OCI-M1 (cell line): ENCODE measurements at places on chromosomes 11 and 22.

GRCh38 chr22:42800451-42801251, 56.4 kb downstream of the ARFGAP3 start:
- DNase-seq, result no peak

GRCh38 chr11:85379066-85379465, 248.1 kb downstream of the DLG2 start:
- peak; percentile 58 for DNase-seq

GRCh38 chr11:59676205-59676604, 7.4 kb upstream of the PATL1 start:
- no peak for DNase-seq

DNA sequence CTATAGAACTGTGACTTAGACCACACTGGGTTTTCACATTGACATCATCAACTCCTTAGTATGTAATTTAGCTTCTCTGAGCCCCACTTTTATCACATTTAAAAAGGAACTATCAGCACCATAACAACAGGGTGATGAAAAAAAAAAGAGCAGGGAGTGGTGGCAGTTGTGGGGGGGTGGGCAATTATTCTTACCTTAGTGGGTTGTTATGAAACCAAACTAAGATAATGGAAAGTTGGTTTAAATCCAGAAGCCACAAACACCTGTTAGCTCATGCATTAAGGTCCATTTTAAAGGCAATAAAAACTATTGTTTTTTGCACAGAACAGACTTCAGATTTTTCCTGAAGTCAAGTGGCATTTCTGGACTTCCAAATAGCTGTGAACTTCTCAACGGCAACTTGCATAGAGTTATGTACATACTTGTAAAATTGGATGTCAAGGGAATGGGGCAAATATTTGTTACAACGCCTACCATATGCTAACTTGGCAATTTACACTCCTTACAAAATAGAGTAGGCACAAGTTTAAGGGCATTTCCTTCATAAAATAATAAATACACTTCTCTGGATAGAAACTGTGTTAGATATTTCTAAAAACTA, 793.6 kb downstream of the DLG2 start:
- no peak for DNase-seq

- DNase-seq, result peak; percentile 86
These were observed 22.7 kb upstream of the GRAMD1B start for GRCh38 chr11:123407130-123407995.

DNA sequence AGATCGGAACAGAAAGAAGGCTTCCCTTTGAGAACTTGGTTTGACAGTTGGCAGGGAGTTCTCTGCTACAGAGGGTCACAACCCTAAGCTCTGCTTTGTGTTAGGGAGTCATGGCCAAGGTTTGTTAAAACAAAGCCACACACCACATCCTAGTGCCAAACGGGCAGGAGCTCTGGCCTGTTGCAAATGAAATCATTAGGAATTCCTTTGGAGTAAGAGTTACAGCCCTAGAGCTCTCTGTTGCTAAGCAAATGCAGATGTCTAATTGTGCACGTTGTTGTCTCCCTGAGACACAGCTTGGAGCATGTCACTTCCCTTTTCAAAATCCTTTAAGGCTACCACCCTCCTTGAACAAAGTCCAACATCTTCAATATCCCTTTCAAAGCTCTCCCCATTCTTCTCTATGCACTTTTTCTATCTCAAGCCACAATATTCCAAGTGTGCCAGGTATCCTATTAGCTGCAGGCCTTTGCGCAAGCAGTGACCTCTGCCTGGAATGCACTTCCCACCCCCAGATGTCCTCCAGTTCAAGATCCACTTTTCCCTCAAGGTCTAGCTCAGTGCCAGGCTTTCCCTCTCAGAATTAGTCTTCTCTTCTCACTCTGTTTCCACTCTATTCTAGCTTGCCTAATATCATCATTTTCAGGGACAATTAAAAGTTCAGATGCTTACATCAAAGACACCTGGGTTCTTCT, 253.7 kb upstream of the POU2AF2 start:
- no peak for DNase-seq

GRCh38 chr11:118054712-118055640, 21.9 kb upstream of the TMPRSS4 start:
- no peak for DNase-seq

DNA sequence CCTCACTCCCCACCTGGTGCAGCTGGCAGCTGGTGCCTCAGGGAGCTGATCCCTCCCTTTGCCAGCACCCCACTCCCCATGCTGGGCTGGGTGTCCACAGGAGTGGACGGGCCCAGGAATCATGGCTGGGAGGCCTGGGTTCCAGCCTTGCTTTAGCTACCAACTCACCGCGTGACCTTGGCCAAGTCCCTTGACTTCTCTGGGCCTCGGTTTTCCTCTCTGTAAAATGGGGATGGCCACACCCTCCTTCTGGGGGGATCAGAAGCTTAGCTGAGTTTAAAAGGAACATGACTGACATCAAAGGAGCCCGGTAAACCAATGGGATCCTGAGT, 116.9 kb downstream of the KIAA1671 start:
- DNase-seq, result no peak

DNA sequence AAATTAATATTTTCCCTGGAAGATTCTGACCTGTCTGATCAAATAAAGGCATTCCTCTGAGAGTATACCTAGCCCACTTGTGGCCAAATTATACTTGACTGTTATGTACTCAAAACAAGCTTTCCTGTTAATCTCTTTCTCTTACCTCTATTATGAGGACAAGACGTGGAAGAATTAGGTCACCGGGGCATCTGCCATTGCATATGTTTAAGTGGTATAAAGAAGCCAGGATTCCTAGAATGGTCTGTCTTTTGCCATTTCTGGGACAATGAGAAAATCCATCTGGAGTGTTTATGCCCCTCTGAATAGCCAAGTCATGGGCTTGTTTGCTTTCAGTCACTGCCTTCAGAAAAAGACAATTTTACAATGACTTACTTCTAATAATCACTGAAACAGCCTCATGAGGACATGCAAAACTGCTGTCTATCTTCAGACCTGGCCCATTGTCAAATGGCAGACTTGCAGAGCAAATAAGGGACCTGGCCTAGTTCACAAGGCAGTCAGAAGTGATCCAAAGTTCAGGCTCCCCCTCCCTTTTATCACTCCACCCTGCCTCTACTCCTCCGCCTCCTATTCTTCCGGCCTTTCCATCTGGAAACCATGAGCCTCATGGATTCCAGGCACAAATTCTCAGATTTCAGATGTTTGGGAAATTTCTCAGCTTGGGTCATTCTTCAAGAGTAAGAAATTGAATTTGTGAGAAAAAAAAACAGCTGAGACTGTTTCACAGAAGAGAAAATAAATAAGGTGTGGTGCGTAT, 128.1 kb upstream of the LDLRAD3 start:
- DNase-seq, result no peak

DNA sequence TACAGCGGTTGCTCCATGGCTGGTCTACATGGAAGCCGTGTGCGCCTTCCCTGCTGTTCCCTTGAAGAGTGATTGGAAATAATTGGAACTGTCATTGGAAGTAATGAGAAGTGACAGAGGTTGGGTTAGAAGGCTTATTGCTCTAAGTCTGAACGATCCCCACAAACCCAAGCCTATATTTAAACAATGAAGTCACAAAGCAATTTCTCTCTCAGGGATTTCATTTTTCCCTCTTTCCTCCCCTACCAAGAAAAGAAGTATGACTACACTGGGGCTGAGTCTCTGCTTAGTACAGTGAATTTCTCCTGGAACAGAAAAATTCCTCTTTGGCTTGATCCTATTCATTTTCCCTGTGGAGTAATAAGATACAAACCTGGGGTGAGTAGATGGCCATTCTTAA, 7.8 kb downstream of the CLMP start:
- DNase-seq, result no peak

DNA sequence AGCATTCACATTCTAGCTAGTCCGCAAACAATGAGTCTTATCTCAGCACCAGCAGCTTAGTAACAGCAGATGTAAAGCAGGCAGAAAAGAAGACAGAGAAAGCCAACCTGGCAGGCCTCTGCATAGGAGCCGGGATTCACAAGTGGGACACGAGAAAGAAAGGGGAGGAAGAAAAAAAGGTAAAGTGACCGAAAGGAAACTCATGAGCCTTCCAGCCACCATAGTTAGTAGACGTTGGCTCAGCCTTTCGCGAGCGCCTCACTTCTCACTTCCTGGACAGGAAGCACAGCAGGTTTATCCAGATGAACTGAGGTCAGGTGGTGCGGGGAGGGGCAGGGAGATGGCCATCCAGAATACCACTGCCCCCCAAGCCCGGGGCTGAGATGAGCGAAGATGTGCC, 19.7 kb upstream of the KAT5 start:
- DNase-seq, result no peak

DNA sequence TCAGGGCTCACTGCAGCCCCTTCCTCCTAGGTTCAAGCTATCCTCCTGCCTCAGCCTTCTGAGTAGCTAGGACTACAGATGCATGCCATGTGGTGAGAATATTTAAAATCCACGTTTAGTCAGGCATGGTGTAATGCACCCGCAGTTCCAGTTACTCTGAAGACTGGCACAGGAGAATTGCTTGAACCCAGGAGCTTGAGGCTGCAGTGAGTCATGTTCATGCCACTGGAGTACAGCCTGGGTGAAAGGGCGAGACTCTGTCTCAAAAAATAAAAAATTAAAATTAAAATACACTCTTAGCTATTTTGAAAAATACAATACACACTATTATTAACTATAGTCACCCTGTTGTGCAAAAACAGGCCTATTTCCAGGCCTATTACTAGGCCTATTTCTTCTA, 38.4 kb downstream of the NOX4 start:
- no peak for DNase-seq

DNA sequence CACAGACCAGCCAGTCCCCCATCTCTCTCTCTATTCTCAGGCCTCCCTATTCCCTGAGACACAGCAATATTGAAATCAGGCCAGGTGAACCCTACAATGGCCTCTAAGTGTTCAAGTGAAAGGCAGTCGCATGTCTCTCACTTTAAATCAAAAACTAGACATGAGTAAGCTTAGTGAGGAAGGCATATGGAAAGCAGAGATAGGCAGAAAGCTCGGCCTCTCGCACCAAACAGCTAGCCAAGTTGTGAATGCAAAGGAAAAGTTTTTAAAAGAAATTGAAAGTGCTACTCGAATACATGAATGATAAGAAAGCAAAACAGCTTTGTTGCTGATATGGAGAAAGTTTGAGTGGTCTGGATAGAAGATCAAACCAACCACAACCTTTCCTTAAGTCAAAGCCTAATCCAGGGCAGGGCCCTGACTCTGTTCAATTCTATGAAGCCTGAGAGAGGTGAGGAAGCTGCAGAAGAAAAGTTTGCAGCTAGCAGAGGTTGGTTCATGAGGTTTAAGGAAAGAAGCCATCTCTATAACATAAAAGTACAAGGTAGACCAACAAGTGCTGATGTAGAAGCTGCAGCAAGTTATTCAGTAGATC, 19.8 kb upstream of the MPZL2 start:
- peak; percentile 90 for DNase-seq

- no peak for DNase-seq
These were observed 423.7 kb upstream of the CADM1 start for GRCh38 chr11:115927823-115928329.

- no peak for DNase-seq
These were observed 2.0 kb downstream of the PNPLA5 start for GRCh38 chr22:43889860-43890253.

- peak; percentile 84 for DNase-seq
These were observed 45.1 kb upstream of the LMO2 start for GRCh38 chr11:33936725-33937604.

- no peak for DNase-seq
These were observed 272.8 kb downstream of the FAM76B start for GRCh38 chr11:95516786-95517185.

- peak; percentile 74 for DNase-seq
These were observed 4.8 kb downstream of the SMIM38 start for GRCh38 chr11:69160296-69161116.

- DNase-seq, result no peak
These were observed 611 bp upstream of the USP2 start for GRCh38 chr11:119382101-119382500.

GRCh38 chr22:48669986-48670716, 1157.5 kb downstream of the BRD1 start:
- no peak for DNase-seq

- no peak for DNase-seq
These were observed 3.6 kb upstream of the AIFM3 start for GRCh38 chr22:20963201-20964052.

DNA sequence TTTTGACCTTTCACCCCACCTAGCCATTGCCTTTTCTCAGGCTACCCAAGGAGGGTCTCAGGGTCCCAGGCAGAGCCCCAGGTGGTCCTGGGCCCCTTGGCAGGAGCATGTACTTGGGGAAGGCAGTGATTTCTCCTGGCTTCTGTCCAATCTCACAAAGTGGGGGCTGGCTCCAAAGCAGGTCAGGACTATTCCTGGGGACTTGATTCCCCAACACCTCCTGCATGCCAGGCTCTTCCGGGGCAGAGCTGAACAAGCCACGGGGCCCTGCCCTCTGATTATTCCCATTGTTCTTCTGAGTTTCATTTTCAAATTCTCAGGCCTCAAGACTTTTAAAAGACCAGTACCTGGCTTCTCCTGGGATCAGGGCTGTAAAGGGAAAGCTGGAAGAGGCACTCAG, 1.5 kb upstream of the TCF20 start:
- DNase-seq, result no peak

GRCh38 chr11:134901955-134902918, 490.2 kb upstream of the B3GAT1 start:
- DNase-seq, result no peak

GRCh38 chr11:68942095-68942620, 38.5 kb downstream of the IGHMBP2 start:
- DNase-seq, result no peak

DNA sequence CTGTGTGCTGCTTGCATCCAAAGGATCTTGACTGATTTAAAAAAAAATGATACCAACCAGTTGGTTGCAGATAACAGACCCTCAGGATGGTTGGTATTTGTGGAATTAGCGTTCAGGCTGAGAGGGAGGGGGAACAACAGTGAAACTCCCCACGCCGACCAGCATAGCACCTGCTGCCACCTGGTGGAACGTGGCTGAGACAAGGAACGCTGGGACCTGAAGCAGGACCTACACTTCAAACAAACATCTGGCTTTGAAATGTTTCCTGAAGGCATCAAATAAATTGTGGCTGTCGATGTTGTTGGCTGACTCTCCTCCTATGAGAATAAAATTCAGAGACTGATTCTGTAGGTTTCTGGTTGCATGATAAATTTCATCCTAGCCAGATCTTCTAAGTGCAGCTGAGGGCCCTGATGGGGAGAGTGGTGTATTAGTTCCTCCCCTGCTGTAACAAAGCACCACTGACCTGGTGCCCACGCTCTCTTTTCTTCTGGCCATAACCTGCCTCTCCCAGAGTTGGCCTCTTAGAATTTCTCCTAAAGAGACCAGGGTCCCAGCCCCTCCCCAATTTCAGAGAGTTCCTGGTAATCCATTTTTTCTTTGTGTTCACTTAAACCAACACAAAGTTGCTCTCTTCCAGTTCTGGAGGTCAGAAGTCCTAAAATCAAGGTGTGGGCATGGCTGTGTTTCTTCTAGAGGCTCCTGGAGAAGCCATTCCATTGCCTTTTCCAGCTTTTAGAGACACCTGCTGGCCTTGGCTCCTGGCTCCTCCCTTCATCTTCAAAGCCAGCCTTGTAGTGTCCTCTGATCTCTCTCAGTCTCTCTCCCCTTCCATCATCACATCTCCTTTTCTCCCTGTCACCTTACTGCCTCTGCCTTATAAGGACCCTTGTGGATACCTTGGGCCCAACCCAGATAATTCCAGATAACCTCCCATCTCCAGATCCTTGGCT, 17.3 kb downstream of the APOL2 start:
- peak; percentile 78 for DNase-seq

- no peak for DNase-seq
These were observed 676.9 kb downstream of the BRD1 start for GRCh38 chr22:49150801-49151221.
